ENCODE measurements at places on chromosomes 4 and X.

GRCh38 chr4:74534121-74534520 lies 89.2 kb downstream of the AREG start:
- peak overlapping the region; percentile 76 for H3K27ac ChIP-seq
- H3K4me1 ChIP-seq, result peaks cover 16% of the 10 kb centered on the region
- no peaks in the 10 kb centered on the region for H3K36me3 ChIP-seq
- no peak overlapping the region for H3K4me3 ChIP-seq

DNA sequence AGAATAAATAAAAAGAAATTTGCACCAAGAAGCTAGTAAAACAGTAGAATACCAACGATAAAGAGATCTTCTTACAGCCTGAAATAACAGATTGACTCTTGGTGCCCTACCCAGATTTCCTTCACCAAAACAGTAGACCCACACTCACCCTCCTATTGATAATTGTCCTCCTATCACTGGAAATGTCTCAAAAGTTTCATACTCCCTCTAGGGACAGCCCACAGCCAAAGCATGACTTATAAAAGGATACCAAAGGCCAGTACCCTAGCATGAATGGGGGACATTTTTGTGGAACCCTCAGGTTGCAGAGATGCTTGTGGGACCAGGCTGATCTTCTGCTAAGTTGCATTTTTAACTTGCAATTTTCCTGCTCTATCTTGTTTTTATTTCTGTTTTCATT lies 104.1 kb downstream of the INPP4B start:
- no peaks in the 10 kb centered on the region for H3K27me3 ChIP-seq
- no peak for DNase-seq
- H3K27ac ChIP-seq, result no peak overlapping the region
- no peaks in the 10 kb centered on the region for H3K36me3 ChIP-seq
- H3K4me1 ChIP-seq, result no peaks in the 10 kb centered on the region

GRCh38 chr4:84502955-84503373 lies 3.9 kb upstream of the NKX6-1 start:
- peaks cover 16% of the 10 kb centered on the region for H3K4me1 ChIP-seq
- H3K4me3 ChIP-seq, result peak overlapping the region; percentile 28
- H3K27me3 ChIP-seq, result peaks cover 80% of the 10 kb centered on the region
- DNase-seq, result no peak

GRCh38 chrX:119236623-119237561 lies 807 bp downstream of the PGRMC1 start:
- peak overlapping the region; percentile 94 for H3K4me3 ChIP-seq
- H3K36me3 ChIP-seq, result peaks cover 21% of the 10 kb centered on the region
- H3K4me1 ChIP-seq, result peaks cover 28% of the 10 kb centered on the region
- peak; percentile 72 for DNase-seq
- no peaks in the 10 kb centered on the region for H3K27me3 ChIP-seq

DNA sequence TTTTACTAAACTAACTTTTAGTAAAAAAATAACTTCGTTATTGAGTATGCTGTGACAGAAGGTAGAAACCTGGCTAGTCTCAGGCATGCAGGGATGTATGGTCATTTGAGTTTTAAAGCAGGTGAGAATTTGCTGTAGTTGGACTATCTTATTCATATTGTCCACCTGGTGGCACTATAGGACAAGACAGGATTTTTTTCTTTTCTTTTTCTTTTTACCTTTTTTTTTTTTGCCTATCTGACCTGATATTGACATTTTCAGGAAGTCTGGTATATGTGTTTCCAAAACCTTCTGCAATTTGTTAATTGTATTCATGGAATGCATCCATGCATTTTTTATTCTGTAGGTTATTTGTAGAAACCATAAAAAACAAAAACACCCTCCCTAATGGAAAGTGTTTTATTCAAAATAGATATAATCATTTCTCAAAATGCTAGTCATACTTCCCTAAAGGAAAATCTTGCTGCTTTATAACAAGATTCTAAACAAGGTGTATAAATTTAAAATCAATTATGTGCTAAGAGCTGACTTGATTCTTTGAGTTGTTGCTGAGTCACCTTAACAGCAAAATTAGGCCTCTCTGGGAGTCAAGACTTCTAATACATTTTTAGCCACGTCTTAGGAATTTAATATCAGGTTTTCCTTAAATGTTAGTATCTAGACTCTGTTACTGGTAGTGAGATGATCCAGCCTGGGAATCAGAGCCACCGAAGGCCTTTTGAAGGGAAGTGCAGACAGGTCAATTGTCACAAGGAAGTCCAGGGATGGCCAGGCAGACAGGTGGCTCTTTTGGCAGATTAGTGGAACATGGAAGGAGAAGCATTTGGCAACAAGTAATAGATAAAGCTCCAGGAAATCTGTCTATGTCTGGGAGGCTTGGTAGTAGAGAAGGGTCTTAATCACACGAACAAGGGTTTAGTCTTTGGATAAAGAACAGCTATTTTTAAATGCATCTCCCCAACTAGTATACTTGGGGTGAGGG lies 201.3 kb upstream of the GNPDA2 start:
- no peak for DNase-seq
- no peak overlapping the region for H3K4me3 ChIP-seq
- no peaks in the 10 kb centered on the region for H3K36me3 ChIP-seq
- H3K27me3 ChIP-seq, result peaks cover 4% of the 10 kb centered on the region

- no peaks in the 10 kb centered on the region for H3K27me3 ChIP-seq
- no peak overlapping the region for H3K4me3 ChIP-seq
- H3K27ac ChIP-seq, result no peak overlapping the region
- no peaks in the 10 kb centered on the region for H3K4me1 ChIP-seq
- no peaks in the 10 kb centered on the region for H3K36me3 ChIP-seq
- no peak for DNase-seq
These were observed 14.9 kb upstream of the RRAGB start for GRCh38 chrX:55702671-55703070.

DNA sequence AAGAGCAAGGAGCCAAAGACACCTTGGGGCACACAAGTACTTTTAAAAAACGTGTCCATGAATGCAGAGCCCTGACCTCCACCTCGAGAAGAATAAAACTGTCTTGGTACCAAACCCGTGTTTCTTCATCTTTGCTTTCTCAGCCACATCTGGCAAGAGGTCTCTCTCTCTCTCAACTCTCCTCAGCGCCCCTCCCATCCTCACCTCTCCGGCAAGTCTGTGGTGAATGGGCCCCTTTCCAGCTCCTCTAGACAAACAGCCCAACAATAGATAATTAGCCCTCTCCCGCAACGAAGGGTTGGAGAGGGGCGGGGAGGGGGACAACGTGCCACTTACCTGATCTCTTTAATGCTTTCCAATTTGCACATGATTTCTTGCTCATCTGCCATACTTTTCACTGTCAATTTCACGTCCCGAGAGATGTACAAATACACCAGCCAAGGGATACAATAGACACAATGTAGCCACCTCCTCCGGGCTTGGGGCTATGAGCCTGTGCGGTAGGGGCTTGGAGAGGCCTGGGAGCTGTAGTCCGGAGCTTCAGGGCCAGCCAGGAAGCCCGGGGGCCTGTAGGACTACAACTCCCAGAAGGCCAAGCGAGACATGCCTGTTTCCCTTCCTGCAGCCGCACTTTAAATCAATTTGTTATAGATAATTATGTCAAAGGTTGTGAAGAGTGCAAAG lies at the start of gene ZC4H2:
ZC4H2 (minus strand) TSS at position 462 of the 684 bp plus-strand sequence; CDS start at position 389, 73 bp downstream.
- H3K27me3 ChIP-seq, result no peaks in the 10 kb centered on the region
- no peaks in the 10 kb centered on the region for H3K4me1 ChIP-seq
- peak within 1 kb of the TSS; percentile 94 for H3K4me3 ChIP-seq
- peak; percentile 72 for DNase-seq
- peaks cover 11% of the 10 kb centered on the region for H3K36me3 ChIP-seq
- peak within 1 kb of the TSS; percentile 62 for H3K27ac ChIP-seq

DNA sequence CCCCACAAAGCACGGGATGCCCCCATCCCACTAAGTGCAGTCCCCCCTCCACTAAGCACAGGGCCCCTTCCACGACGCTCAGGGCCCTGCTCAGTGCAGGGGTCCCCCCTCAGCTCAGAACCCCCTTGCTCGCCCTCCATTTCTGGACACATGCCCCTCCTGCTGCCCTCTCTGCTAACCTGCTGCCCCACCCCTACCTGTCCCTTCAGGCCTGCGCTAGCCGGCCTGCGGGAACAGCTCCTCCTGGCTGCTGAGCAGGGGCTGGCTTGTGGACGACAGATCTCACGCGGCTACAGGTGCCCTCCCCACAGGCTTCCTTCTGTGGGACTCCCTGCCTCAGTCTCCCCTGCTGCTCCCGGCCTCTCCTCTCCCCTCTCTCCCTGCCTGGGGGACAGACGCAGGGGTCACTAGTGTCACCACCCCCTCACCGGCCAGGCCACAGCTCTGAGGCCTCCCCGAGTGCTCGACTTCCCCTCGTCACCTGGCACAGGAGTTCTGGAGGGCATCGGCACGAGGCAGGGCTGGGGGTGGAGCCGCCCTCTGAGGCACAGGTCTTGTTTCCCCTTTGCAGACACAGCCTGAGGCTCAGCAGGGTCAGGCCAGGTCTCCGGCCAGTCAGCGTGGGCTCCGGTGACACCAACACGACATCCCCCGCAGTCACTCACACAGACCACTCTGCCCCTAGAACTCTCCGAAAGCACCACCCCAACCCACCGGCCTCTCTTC lies 21.6 kb downstream of the GAK start:
- H3K36me3 ChIP-seq, result no peaks in the 10 kb centered on the region
- H3K4me3 ChIP-seq, result no peak overlapping the region
- H3K27me3 ChIP-seq, result no peaks in the 10 kb centered on the region
- DNase-seq, result no peak
- no peak overlapping the region for H3K27ac ChIP-seq

GRCh38 chr4:19230906-19231545 lies 1020.7 kb upstream of the SLIT2 start:
- no peaks in the 10 kb centered on the region for H3K36me3 ChIP-seq
- no peaks in the 10 kb centered on the region for H3K27me3 ChIP-seq
- no peaks in the 10 kb centered on the region for H3K4me1 ChIP-seq
- H3K4me3 ChIP-seq, result no peak overlapping the region

- H3K27me3 ChIP-seq, result no peaks in the 10 kb centered on the region
- H3K36me3 ChIP-seq, result no peaks in the 10 kb centered on the region
- no peak overlapping the region for H3K27ac ChIP-seq
- H3K4me1 ChIP-seq, result peaks cover 8% of the 10 kb centered on the region
These were observed 318.0 kb upstream of the TAPT1 start for GRCh38 chr4:16544251-16544721.

- no peaks in the 10 kb centered on the region for H3K4me1 ChIP-seq
- no peak overlapping the region for H3K4me3 ChIP-seq
- H3K36me3 ChIP-seq, result peaks cover 3% of the 10 kb centered on the region
- no peaks in the 10 kb centered on the region for H3K27me3 ChIP-seq
- DNase-seq, result no peak
- no peak overlapping the region for H3K27ac ChIP-seq
These were observed 21.0 kb downstream of the MSN start for GRCh38 chrX:65688403-65688871.

DNA sequence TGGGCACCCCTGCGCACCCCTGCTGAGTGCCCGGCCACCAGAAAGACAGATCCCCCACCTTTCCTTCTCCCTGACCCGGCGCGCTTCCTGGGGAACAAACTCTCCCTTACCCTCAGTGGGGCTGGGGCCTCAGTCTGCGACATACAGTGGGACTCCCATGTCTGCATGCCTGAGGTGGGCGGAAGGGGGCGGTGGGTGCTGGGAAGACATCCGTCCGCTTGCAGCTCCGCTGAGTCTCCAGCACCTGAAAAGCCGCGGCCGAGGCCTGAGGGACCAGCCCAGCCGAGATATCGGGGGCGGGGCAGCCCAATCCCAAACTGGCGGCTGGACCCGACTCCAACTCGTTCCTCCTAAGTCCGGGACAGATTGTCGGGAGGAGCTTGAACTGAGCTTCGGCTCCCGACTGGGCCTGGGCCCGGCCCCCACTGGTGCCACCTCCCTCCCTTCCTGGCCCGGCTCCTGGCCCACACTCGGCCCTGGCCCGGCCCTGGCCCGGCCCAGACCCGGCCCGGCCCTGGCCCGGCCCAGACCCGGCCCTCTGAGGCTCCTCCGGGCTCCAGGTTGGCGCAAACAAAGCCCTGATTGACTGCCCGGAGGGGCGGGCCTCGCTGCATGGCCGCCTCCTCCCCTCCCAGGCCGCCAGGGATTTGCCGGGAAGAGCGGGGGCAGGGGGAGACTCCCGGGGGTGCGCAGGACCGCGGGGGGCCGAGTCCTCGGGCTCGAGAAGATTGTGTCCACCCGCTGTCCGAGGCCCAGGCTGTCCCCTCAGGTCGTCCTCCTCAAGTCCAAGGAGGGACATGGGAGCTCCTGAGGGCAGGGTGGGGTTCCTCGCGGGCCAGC lies 877 bp upstream of the SLC16A2 start:
- peaks cover 12% of the 10 kb centered on the region for H3K4me1 ChIP-seq
- H3K27ac ChIP-seq, result peak overlapping the region; percentile 88
- peak overlapping the region; percentile 94 for H3K4me3 ChIP-seq
- H3K27me3 ChIP-seq, result peaks cover 3% of the 10 kb centered on the region

Data from type B pancreatic cell (in vitro differentiated cells).